ENCODE measurements at places on chromosomes 6 and 20.

DNA sequence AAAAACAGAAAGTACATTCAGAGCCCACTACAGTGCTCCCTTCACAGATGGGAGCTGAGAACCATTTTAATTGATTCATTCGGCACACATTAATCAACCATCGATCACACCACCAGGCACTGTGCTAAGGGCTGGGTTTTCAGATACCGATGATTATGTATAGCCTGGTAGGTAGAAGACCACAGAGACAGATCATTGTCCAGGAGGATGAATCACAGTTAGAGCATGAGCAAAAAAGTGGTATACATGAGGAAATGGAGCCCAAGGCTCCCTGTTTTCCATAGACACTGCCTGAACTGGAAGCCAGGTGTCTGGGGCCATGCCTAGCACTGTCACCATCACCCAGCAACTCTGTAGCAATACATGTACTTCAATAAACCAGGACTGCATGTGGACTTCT, 9.0 kb upstream of the PRDM1 start:
- no peak for DNase-seq

DNA sequence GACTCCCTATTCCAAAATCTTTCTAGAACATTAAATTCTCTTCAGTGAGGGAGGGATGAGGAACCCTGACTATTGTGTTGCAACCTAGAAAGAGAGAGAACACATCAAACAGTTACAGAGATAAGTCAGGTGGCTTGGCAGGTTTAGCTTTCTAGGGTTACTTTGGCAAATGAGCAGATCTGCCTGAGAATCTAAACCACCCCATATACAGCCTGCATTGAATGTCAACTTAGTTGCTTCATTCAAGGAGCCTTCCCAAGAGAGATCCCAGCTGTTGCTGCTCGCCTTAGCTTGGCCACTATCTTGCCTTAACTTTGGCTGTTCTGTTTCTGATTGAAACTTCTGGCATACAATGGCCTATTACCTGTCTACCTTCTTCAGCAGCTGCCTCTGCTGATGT, 74.7 kb upstream of the TCF21 start:
- DNase-seq, result no peak

DNA sequence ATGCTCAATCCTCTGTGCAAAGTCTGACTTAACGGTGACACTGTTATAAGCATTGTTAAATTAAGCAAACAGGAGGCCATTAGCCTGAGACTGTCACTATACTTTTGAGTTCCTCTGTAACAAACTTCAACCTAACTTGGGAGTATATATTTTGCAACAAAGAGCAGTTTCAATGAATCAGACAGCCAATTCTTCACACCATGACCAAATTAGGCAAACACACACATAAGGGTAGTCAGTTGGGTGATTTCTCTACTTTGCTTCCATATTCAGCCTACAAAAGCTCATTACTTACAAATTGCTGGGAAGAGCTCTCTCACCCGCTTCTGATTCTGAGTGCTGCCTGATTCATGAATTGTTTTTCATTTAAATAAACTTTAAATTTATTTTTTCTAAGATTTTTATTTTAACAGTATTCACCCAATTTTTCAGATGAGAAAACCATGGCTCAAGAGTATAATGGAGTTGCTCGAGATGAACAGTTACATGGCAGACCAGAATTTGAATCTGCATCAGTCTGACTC, 60.5 kb downstream of the HACE1 start:
- DNase-seq, result no peak

GRCh38 chr6:74115674-74116073, 419.7 kb downstream of the CD109 start:
- DNase-seq, result no peak

- DNase-seq, result no peak
Measured at GRCh38 chr6:168374051-168374502, 54.5 kb upstream of the DACT2 start.

- DNase-seq, result no peak
Measured at GRCh38 chr6:141667580-141668309, 465.0 kb upstream of the GJE1 start.

- DNase-seq, result no peak
Measured at GRCh38 chr20:40359131-40359912, 329.7 kb downstream of the MAFB start.

DNA sequence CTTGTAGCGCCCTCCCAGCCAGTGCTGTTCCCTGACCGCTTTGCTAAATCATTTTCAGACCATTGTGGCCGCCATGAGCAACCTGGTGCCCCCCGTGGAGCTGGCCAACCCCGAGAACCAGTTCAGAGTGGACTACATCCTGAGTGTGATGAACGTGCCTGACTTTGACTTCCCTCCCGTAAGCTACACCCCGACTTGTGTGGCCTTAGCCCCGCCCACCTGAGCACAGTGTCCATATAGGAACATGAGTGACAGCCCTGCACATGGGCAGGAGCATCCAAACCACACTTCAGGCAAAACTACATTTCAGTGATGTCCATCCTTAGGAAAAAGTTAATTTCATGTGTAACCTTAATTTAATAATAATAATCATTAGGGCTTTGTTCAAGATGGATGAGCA, 51.1 kb downstream of the GNAS start:
- no peak for DNase-seq

DNA sequence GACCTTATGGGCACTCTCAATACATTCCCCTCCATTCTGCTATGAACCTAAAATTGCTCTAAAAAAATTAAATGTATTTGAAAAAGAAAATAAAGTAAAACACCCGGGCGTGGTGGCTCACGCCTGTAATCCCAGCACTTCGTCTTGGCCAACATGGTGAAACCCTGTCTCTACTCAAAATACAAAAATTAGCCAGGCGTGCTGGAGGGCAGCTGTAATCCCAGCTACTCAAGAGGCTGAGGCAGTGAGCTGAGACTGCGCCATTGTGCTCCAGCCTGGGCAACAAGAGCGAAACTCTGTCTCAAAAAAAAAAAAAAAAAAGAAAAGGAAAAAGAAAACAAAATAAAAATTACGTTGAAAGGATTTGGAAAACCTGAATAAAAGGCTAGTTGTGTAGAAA, 60.5 kb downstream of the CD164 start:
- no peak for DNase-seq
